ENCODE measurements at places on chromosomes 11 and 22.

- no peak for DNase-seq
Observed at GRCh38 chr11:33772300-33772699, 2.0 kb downstream of the FBXO3 start.

GRCh38 chr11:98365190-98365589, 655.6 kb upstream of the CNTN5 start:
- no peak for DNase-seq

GRCh38 chr11:131744847-131745246, 374.4 kb downstream of the NTM start:
- DNase-seq = no peak

- no peak for DNase-seq
Observed at GRCh38 chr11:45336136-45336535, 50.0 kb upstream of the SYT13 start.

GRCh38 chr11:62130283-62131169, 6.7 kb downstream of the INCENP start:
- no peak for DNase-seq

DNA sequence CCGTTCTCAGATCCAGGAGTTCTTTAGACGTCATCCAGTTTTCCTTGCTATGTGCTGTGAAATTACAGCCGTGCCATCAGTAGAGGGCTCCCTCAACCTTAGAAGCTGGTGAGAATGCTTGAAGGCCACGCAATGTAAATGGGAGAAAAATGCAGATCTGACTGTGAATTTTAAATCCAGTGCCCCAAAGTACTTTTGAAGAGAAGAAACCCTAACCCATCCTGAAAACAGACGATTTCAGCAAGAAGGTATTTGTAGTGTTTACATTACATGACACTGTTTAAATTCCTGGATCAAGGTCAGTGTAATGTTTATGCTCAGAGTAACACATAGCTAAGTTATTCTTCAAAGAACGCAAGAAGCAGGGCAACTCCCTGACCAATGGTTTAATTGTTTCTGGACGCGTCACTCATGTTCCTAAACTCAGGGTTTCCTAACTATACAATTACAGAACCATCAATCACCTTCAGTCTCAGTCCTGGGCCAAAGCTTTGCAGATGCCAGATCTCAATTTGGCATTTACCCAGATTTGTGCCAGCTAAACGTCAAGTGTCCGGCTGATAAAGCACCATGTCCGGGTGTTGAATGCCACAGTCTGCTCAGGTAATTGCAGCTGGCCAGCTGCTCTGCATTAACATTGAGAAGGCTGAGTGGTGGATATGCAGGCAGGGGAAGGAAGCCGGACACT, 38.2 kb downstream of the ADAMTS8 start:
- DNase-seq = no peak

DNA sequence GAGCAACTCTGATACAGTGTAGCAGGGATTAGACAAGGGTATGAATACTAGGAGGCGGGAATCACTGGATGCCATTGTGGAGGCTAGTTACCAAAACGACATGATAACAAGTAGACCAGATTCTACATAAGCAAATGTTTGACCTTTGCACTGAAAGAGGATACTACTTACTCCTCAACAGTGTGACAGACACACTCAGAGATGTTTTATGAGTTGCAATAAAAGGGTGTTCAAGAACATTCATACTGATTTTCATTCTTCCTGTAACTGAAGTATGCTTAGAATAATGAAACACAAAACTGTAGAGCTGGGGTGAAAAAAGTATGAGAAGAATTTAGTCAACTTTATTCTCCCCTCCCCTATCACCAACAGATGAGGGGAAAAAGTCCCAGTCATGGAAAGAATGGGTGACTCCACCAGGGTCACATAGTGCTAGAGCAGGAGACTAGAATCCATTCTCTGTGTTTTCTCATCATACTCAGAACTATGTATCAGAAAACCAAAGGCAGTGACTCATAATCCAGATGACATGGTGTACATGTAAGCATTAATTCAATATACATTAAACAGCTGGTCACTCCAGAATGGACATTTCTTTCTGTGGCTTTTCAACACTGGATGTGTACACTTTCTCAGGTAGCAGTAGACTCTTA, 32.8 kb downstream of the ARHGAP20 start:
- DNase-seq = no peak

- no peak for DNase-seq
Observed at GRCh38 chr11:9808943-9809342, 145.1 kb downstream of the SWAP70 start.

- no peak for DNase-seq
Observed at GRCh38 chr11:104410336-104410735, 246.4 kb upstream of the PDGFD start.

GRCh38 chr11:120057595-120058581, 80.0 kb downstream of the TRIM29 start:
- no peak for DNase-seq

GRCh38 chr11:44778195-44779100, 51.7 kb downstream of the TSPAN18 start:
- no peak for DNase-seq

DNA sequence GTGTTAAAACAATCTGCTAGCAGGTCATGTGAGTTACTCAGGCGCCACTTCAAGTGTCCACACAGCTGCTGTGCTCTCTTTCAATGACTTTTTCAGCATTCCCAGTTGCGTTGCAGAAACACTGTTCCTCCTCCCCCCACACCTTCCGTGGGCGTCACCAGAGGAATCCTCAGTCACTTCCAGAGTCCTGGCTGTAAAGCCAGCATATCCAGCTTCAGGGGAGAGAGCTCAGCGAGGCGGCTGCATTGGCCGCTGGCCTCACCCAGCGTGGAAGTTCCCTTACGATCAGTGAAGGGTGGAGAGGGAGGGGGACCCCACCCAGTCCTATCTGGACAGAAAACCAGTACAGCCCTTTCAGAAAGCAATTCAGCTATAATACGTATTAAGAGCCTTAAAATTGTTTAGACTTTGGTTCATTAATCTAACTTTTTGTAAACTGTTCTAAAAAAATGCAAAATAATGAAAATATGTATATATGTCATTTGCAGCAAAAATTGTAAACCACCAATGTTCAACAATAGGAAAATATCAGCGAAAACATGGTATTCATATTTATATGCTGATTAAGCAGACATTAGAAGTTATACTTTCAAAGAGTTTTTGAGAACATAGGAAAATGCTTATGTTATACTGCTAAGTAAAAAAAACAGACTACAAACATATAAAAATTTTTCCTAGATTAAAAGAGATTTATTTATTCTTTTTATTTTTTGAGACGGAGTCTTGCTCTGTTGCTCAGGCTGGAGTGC, 2.8 kb upstream of the ANO9 start:
- no peak for DNase-seq

DNA sequence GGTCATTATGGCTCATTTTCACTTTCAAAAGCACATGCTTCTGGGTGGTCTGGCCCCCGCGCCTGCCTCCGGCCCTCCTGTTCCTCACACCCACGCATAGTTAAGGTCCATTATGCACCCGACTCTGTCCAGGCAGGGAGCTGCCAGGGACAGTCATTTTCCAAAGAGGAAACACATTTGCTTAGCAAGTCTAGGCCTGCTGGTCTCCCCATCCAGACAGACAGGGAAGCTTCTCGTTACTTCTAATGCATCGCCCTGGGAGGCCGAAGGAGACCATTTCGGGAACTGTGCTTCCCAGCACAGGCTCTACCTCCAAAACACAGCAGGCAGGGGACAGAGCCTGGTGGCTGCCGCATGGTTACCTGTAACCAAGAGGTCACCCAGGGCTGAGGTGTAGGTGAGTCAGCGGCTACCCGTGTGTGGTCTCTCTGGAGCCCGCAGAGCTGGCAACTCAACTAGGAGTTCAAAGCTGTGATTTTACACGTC, 87.1 kb upstream of the SHANK2 start:
- DNase-seq = no peak

DNA sequence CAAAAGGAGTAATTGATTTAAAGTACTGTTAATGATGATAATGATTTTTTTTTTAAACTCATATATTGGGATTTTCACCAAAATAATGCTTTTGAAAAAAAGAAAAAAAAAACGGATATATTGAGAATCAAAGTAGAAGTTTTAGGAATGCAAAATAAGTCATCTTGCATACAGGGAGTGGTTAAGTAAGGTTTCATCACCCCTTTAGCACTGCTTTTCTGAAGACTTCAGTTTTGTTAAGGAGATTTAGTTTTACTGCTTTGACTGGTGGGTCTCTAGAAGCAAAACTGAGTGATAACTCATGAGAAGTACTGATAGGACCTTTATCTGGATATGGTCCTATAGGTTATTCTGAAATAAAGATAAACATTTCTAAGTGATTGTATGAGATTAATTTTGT, 43.9 kb downstream of the RRM1 start:
- no peak for DNase-seq

GRCh38 chr22:38849811-38850210, 6.0 kb upstream of the NPTXR start:
- no peak for DNase-seq

GRCh38 chr11:64229744-64230170, 591 bp upstream of the DNAJC4 start:
- no peak for DNase-seq

DNA sequence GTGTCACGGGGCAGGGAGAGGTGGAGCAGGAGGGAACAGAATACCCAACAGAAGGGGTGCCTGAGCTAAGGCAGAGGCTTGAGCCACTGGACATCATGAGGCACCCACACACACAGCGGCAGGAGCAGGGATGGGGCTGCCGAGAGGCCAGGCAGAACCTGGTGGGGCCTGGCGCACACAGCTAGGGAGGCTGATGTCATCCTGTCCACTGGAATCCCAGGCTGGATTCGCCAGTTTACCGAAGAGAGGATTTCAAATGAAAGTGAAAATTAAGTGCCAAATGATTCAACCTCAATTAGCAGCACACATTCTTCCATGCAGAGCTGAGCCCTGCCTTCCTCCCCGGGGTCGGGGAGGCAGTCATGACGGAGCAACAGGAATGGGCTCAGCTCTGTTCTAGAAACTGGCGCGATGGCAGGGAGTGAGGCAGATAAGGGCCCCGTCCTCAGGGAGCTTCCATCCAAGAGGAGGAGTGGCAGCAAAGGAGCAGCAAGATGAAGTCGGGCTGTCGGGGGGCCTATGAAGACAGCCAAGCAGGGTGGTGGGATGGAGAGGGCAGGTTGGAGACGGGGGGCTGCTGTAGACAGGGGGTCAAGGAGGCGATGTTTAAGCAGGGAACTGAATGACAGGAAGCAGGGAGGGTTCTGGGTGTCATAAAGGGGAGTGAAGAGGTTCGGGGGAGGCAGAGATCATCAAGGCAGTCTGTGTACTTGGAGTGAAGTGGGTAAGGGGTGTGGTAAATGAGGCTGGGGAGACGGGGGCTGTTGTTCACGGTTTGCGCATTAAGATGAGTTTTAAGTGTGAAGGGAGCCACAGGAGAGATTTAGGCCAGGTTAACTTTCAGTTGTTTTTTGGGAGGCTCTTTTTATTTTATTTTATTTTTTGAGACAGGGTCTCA, 6.4 kb downstream of the RAC2 start:
- DNase-seq = no peak

- DNase-seq = no peak
Observed at GRCh38 chr11:106471276-106471675, 393.8 kb downstream of the AASDHPPT start.

DNA sequence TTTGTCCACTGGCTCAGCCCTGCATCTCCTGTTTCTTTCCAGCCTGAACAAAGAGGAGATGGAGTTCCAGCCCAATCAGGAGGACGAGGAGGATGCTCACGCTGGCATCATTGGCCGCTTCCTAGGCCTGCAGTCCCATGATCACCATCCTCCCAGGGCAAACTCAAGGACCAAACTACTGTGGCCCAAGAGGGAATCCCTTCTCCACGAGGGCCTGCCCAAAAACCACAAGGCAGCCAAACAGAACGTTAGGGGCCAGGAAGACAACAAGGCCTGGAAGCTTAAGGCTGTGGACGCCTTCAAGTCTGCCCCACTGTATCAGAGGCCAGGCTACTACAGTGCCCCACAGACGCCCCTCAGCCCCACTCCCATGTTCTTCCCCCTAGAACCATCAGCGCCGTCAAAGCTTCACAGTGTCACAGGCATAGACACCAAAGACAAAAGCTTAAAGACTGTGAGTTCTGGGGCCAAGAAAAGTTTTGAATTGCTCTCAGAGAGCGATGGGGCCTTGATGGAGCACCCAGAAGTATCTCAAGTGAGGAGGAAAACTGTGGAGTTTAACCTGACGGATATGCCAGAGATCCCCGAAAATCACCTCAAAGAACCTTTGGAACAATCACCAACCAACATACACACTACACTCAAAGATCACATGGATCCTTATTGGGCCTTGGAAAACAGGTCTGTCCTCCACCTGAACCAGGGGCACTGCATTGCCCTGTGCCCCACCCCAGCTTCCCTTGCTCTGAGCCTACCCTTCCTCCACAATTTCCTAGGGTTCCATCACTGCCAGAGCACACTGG, 5.0 kb downstream of the FTH1 start:
- no peak for DNase-seq

- DNase-seq = no peak
Observed at GRCh38 chr11:31150841-31151240, 218.7 kb downstream of the DCDC1 start.

- no peak for DNase-seq
Observed at GRCh38 chr22:41302021-41302767, 869 bp downstream of the ZC3H7B start.

DNA sequence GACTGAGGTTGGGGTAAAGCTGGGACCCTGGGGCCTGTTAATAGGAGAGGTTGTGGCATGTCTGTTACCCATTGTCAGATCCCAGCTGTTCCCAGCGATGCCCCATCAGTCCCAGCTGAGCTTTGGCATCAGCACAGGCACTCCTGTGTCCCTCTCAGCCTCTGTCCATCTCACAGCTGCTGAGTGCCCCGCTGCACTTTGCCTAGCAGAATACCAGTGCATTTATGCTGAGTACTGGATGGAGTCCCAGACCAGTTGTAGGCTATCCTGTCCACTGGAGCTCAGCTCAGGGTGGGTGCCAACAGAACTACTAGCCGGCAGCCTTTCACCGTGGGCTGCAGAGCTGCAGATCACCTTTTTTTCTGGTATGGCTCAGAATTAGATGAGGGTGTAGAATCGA, 9.9 kb downstream of the FXYD6 start:
- no peak for DNase-seq
